ENCODE measurements at places on chromosomes 16 and 17. TPM values are rescaled to one million over a fixed set of nuclear protein-coding genes. Genes with fewer than 3 reads are reported as not detected.
A peak's percentile ranks its signal among the peaks of the same experiment; 100 is the strongest.

VTN gene
- total RNA-seq = not detected

- no peak for DNase-seq
- H3K36me3 ChIP-seq = no peaks in the 10 kb centered on the region
- H3K27me3 ChIP-seq = no peaks in the 10 kb centered on the region
- no peak overlapping the region for H3K27ac ChIP-seq
- no peak overlapping the region for H3K4me3 ChIP-seq
These were observed 38.7 kb downstream of the LAT start for GRCh38 chr16:29023279-29024277.

CLEC10A gene
- total RNA-seq = 30.4 TPM

- peaks cover 23% of the 10 kb centered on the region for H3K27me3 ChIP-seq
- H3K27ac ChIP-seq = no peak overlapping the region
- H3K36me3 ChIP-seq = peaks cover 14% of the 10 kb centered on the region
- no peak for DNase-seq
- H3K4me3 ChIP-seq = no peak overlapping the region
These were observed 21.4 kb downstream of the GRIN2C start for GRCh38 chr17:74838274-74838673.

TEKT1 gene
- total RNA-seq = 1.2 TPM

TMEM220 gene
- 2.3 TPM for total RNA-seq

GRCh38 chr17:17412326-17412725, 64.5 kb upstream of the MED9 start:
- no peak for DNase-seq
- no peak overlapping the region for H3K27ac ChIP-seq
- H3K4me3 ChIP-seq = no peak overlapping the region
- H3K4me1 ChIP-seq = peaks cover 3% of the 10 kb centered on the region
- peaks cover 3% of the 10 kb centered on the region for H3K36me3 ChIP-seq

DNA sequence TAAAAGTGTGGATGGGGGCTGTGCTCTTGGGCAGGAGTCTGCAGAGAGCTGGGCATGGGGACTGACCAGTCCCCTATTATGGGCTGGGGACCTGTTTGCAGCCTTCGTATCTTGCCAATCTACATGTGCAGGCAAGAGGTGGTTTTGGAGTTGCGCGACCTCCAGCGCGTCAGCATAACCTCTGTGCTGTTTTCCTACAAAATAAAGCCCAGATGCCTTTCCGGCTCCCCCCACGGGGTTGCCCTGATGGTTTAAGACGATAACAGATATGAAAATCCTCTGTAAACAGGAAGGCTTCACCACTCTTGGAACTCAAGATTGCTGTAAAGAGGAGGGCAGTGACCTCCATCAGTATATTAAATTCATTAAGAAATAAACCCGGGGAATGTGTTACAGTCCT, 16.5 kb upstream of the SPPL2C start:
- H3K36me3 ChIP-seq = no peaks in the 10 kb centered on the region
- no peak for DNase-seq
- no peaks in the 10 kb centered on the region for H3K4me1 ChIP-seq
- H3K4me3 ChIP-seq = no peak overlapping the region

DNA sequence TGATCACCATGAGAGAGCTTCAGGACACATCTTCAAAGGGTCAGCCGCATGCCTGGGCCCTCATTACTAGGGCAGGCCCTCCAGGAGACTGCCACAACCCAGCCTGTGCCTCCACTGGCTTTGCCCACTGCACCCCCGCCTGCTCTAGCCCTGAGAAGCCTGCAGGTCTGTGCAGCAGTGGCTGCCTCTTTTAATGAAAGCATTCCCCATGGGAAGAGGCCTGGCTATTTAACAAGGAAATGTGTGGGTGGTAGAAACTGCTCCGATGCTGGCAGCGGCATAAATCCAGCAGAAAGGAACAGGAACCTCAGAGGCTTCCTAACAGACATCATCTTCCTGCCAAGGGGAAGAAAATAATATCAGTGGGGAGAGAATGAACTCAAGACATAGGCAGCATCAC, 375 bp upstream of the KRT32 start:
- no peaks in the 10 kb centered on the region for H3K4me1 ChIP-seq
- no peaks in the 10 kb centered on the region for H3K27me3 ChIP-seq
- no peak overlapping the region for H3K27ac ChIP-seq
- DNase-seq = no peak
- no peak overlapping the region for H3K4me3 ChIP-seq
- H3K36me3 ChIP-seq = no peaks in the 10 kb centered on the region

DNA sequence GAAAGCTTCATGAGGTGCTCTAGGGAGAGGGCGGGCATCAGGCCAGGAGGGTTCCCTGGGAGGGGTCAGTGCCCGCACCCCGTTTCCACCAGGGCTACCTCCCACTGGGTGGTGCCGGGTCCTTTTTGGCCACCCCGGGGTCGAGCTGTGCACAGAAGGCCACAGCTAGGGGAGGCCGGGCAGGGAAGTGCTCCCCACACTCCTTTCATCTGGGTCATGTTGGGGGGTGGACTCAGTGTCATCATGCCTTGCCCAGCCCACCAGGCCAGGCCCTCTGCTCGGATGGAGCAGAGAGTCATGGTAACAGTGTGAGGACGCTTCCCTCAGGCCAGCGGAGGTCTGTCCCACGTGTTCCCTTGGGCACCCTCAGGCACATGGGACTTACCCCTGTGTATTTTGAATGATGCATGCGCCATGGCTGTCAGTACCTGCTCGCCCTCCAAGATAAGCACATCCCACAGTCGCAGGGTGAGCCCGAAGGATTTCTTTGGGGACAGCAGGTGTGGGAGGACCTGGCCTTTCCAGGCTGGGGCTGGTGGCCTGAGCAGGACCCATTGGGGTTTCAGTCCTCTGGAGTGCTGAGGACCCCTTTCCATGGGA, 46.4 kb downstream of the TNFRSF13B start:
- H3K36me3 ChIP-seq = no peaks in the 10 kb centered on the region
- no peak for DNase-seq
- no peak overlapping the region for H3K27ac ChIP-seq
- H3K27me3 ChIP-seq = peaks cover 16% of the 10 kb centered on the region
- peaks cover 6% of the 10 kb centered on the region for H3K4me1 ChIP-seq

DNA sequence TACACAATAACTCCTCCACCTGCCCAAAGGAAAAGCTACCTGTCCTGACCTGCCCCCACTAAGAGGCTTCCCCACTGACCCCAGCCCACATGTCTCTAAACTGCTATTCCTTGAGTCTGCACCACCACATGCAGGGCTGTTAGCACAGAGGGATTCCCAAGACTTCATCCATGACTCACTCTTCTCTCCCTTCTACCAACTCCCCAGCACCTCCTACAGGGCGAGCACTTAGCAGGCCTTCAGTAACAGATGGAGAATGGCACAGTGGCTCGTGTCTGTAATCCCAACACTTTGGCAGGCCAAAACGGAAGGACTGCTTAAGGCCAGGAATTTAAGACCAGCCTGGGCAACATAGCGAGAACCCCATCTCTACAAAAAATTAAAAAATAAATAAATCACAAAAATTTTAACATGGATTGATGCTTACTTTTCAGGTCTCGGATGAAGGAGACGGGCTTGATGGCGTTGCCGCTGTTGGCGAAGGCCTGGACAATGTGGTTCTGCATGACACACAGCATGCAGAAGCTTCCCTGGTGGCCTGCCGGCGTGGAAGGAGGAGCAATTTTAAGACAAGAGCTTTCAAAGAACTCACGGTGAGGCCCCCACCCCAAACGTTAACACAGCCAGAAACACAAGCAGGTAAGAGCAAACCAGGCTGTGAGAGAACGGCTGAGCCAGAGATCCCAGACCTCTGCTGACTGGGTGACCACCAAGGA, 12.0 kb downstream of the USP36 start:
- peak overlapping the region; percentile 68 for H3K4me3 ChIP-seq
- H3K36me3 ChIP-seq = peaks cover 48% of the 10 kb centered on the region
- no peak for DNase-seq
- peaks cover 26% of the 10 kb centered on the region for H3K4me1 ChIP-seq

LIMD2 gene
- total RNA-seq = 132 TPM

KRTAP4-9 gene
- not detected for total RNA-seq

DNA sequence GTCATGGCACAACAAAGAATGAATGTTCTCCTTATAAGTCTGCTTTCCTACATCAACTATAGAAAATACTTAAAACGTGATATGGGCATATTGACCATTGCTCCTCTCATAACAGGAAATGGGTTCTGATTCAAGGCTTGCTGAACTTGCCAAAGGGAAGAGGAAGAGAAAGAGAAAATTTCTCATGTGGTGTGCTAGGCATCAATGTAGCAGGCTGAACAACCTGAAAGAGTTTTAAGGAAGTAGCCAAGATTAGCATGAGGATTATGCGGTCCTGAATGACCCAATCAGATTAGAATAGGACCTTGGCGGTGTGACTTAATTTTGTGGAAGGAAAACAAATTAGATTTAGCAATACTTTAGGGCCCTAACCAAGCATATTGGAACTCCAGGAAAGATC, 617.7 kb upstream of the CDH11 start:
- H3K36me3 ChIP-seq = no peaks in the 10 kb centered on the region
- peaks cover 5% of the 10 kb centered on the region for H3K27me3 ChIP-seq
- H3K4me3 ChIP-seq = no peak overlapping the region
- DNase-seq = no peak
- peaks cover 17% of the 10 kb centered on the region for H3K4me1 ChIP-seq

GRCh38 chr17:17724307-17725010, 43.2 kb downstream of the RAI1 start:
- peaks cover 50% of the 10 kb centered on the region for H3K4me1 ChIP-seq
- DNase-seq = peak; percentile 76
- peaks cover 26% of the 10 kb centered on the region for H3K27me3 ChIP-seq
- peaks cover 24% of the 10 kb centered on the region for H3K36me3 ChIP-seq
- peak overlapping the region; percentile 91 for H3K4me3 ChIP-seq

LGALS9C gene
- total RNA-seq = 0.21 TPM

DNA sequence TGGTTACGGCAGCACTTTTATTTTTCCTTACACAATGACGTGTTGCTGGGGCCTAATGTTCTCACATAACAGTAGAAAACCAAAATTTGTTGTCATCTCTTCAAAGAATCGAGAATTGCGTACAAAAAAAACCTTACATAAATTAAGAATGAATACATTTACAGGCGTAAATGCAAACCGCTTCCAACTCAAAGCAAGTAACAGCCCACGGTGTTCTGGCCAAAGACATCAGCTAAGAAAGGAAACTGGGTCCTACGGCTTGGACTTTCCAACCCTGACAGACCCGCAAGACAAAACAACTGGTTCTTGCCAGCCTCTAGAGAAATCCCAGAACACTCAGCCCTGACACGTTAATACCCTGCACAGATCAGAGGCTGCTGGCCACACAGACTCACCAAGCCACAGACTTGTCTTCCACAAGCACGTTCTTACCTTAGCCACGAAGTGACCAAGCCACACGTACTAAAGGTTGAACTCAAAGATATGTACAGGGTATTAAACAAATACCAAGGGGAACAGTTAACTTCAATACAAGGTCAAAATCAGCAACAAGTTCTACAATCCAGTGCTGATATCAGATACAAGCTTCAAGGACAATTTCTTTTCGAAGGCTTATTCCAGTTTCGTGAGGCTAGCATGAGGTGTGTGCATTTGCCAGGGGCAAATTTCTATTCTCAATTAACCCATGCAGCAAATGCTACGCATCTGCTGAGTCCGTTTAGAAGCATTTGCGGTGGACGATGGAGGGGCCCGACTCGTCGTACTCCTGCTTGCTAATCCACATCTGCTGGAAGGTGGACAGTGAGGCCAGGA, 2.4 kb downstream of the ACTG1 start:
- H3K27me3 ChIP-seq = peaks cover 25% of the 10 kb centered on the region
- peak overlapping the region; percentile 78 for H3K27ac ChIP-seq
- DNase-seq = no peak
- peak overlapping the region; percentile 99 for H3K4me3 ChIP-seq
- H3K36me3 ChIP-seq = peaks cover 35% of the 10 kb centered on the region

DNA sequence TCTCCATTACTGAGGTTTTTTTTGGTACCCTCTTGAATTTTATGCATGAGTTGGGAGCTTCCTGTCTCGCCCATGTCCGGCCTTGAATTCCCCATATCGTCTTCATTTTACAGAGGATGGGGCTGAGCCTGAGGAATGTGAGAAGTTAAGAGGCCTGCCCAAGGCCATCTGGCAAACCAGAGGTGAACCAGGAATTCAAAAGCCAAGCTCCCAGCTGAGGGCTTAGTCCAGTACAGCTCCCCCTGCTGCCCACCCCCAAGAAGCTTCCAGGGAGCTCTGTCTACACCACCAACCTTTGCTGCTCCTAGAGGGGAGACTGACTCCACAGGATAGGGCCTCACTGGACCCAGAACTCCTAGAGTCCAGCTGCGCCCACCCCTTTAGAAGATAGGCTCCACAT, 20.7 kb upstream of the C16orf78 start:
- H3K27ac ChIP-seq = no peak overlapping the region
- no peak overlapping the region for H3K4me3 ChIP-seq
- H3K27me3 ChIP-seq = peaks cover 2% of the 10 kb centered on the region
- peaks cover 8% of the 10 kb centered on the region for H3K4me1 ChIP-seq

GRCh38 chr17:51533821-51534220, 273.5 kb downstream of the UTP18 start:
- H3K27ac ChIP-seq = no peak overlapping the region
- H3K4me1 ChIP-seq = peaks cover 4% of the 10 kb centered on the region
- DNase-seq = no peak
- H3K4me3 ChIP-seq = no peak overlapping the region

SLC35G6 gene
- total RNA-seq = not detected

KRTAP2-3 gene
- total RNA-seq = not detected

DNA sequence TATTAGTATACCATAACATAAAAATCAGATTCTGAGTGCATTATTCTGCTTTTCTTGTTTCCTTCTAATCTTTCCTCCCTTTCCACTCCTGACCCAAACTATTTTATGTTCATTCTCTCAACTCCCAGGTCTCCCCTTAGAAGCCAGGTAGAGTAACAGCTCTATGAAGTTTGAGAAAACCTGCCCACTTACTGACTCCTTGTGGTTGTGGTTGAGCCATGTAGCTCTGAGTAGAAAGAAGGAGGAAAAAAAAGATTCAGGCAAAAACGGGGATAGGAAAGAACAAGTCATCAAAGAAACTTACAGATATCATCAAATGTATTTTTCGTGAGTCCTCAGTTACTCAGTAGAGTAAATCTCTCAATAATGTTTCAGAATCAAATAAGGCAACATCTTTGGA, 216.7 kb downstream of the PMP22 start:
- H3K4me3 ChIP-seq = no peak overlapping the region
- H3K27ac ChIP-seq = no peak overlapping the region
- peaks cover 6% of the 10 kb centered on the region for H3K4me1 ChIP-seq
- H3K27me3 ChIP-seq = no peaks in the 10 kb centered on the region

GRCh38 chr17:36884495-36885152, 52.7 kb upstream of the LHX1 start:
- no peak overlapping the region for H3K27ac ChIP-seq
- DNase-seq = no peak
- no peak overlapping the region for H3K4me3 ChIP-seq
- no peaks in the 10 kb centered on the region for H3K36me3 ChIP-seq

Data from endothelial cell (in vitro differentiated cells).